ENCODE measurements at places on chromosomes 2 and 18.

DNA sequence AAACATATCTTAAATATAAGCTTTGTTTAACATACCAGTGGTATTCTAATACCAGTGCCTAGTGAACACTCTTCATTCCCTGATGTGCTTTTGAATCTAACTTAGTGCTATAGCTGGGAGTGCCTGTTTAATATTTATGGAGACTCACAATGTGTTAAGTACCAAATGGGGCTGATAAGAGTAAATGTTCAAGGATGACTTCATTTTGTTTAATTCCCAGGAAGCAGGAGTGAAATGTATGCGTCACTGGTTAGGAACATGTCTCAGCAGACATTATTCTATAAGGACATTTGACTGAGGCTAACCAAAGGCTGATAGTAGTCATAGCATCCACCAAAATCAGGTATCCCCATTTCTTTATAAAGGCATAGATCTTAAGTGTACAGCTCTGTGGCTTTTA is 31.7 kb upstream of the LINC00305 start:
- DNase-seq, result no peak

GRCh38 chr2:101328474-101329007 is 20.0 kb upstream of the RNF149 start:
- DNase-seq, result peak; percentile 46

DNA sequence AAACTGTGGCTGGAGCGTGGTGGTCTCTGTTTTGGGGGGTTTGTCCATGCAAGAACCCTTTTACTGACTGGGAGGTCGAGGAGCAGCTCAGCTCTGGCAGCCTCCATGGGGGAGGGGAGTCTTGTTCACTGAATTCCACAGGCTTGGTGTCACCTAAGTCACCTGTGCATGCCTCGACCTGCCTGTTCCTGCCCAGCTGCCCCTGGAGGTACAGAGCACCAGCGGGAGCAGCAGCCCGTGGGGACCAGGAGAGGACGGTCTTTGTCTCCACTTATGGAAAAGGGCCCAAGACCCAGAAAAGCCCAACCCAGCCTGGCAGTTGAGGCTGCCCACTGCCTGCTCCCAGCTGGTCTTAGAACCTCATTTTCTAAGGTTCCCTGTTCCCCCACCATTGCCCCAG is 168.7 kb upstream of the AGAP1 start:
- DNase-seq, result no peak

DNA sequence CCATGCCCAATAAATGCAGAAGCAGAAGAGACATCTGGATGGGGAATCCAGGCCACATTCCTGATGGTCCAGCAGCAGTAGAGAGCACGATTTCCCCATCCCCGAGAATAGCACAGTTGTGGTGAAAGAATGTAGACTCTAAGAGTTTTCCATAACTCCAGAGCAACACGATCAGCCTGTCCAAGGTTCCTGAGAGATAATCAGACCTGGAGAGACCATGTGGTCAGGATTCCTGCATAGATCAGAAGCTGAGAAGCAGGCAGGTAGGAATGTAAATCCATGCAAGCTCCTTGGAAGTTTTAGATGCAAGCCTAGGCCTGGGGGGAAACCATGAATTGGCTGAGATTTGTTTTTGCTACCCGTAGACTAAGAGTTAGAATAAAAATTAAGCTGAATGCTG is 34.2 kb upstream of the PTPRM start:
- DNase-seq, result no peak

DNA sequence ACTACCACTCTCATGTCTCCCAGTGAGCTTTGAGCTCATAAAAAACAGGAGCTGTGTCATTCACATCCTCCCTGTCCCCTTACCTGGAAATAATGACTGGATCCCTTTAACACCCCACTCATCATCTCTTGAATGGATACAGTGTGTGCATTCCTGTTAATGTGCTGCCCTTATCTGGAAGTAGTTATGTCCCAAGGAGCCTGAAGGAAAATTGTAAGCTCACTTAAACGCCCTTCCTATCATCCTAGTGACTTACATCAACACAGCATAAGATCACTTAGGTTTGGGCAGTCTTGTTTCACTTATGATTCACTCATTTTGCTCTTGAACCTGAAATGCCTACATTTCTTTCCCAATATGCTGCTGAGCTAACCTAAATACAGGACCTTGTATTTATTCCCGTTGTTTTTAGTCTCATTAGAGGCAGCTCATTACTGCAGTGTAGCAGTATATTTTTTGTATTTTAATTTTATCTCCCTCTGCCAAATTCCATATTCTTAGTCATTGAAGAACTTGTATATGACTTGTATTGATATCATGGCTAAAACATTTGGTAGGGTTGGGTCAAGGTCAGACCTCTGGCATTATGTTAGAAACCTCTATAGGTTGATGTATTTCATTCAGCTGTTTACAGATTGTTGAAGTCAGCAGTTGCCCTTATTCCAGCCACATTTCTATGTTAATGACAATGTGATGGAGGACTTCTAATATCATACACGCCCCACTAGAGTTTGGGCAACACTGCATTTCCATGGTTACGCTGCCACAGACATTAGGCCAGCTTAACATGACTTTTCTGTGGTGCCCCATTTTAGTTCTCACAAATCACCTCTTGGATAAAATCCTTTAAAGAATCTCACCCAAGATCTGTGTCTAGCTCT is 72.9 kb downstream of the PKP4 start:
- no peak for DNase-seq

DNA sequence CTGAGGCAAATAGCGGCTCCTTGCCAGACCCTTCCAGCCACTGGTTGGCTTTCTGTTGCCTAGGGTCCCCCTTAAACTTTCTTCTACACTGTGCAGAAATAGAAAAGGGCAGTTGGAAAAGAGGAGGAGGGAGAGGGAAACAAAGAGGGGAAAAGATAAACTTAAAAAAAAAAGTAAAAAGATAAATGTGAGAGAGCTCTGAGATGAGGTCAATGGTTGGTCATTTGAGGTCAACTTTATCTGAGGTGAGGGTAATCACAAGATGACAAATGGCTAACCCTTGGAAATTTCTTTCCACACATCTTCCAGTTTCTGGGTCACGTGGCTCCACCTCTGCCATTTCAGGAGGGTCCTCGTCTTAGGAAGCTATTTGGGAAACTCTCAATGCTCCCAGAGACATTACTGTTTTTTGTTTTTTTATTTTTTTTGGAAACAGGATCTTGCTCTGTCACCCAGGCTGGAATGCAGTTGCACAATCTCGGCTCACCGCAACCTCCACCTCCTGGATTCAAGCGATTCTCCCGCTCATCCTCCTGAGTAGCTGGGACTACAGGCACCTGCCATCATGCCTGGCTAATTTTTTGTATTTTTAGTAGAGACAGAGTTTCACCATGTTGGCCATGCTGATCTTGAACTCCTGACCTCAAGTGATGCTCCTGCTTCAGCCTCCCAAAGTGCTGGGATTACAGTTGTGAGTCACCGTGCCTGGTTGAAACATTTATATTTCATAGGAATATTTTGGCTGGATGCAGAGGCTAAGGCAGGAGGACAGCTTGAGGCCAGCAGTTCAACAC is 199.9 kb downstream of the TGIF1 start:
- no peak for DNase-seq

GRCh38 chr18:62425465-62426190 is 97.2 kb upstream of the ZCCHC2 start:
- peak; percentile 17 for DNase-seq

- DNase-seq, result no peak
These were observed 188.7 kb downstream of the MYT1L start for GRCh38 chr2:2142345-2142744.

GRCh38 chr2:234275515-234275914 is 221.4 kb downstream of the ARL4C start:
- DNase-seq, result no peak

- no peak for DNase-seq
These were observed 66.4 kb downstream of the CYB5A start for GRCh38 chr18:74225193-74225840.
